ENCODE measurements at places on chromosomes 12 and 14.

DNA sequence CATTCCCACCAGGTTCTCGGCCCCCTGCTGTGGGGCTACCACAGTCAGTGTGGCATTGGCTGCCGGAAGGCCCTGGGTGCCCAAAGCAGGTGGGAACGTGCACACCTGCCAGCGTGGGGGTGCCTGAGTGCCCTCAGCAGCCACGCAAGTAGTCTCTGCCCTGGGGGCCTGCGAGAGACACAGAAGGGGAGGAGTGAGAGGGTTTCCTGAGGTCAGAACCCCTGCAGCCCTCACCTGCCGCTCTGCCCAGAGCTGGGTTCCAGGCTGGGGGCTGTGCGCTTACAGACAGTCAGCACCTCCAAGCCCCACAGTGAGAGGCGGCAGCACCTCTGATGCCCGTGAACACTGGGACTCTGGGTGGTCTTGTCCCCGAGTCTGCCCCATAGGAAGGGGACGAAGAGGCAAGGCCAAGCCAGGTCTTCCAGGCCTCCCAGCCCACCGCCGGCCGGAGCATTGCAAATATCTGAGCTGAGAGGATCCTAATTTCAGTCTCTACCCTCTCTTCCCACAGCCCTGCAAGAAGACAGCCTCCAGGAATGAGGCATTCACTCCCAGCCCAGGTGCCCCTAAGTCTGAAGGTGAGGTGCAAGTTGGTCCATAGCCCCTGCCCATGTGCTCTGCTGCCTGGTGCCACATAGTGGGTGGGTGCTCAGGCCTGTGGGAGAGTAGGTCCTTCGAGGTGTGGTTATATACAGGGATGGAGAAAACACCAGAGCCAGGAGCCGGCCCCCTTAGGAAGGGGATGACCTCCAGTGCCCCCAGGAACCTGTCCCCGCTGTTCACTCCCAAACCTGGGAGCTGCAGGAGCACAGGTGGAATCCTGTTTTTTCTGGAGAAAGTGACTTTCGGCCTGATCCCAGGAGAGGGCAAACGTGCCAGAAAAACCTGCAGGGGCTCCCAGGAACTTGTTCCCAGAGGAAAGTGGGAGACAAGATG is 291.1 kb upstream of the RTL1 start:
- no peak for DNase-seq

- DNase-seq: peak; percentile 16
Observed at GRCh38 chr14:103871596-103872480, 24.5 kb upstream of the PPP1R13B start.

DNA sequence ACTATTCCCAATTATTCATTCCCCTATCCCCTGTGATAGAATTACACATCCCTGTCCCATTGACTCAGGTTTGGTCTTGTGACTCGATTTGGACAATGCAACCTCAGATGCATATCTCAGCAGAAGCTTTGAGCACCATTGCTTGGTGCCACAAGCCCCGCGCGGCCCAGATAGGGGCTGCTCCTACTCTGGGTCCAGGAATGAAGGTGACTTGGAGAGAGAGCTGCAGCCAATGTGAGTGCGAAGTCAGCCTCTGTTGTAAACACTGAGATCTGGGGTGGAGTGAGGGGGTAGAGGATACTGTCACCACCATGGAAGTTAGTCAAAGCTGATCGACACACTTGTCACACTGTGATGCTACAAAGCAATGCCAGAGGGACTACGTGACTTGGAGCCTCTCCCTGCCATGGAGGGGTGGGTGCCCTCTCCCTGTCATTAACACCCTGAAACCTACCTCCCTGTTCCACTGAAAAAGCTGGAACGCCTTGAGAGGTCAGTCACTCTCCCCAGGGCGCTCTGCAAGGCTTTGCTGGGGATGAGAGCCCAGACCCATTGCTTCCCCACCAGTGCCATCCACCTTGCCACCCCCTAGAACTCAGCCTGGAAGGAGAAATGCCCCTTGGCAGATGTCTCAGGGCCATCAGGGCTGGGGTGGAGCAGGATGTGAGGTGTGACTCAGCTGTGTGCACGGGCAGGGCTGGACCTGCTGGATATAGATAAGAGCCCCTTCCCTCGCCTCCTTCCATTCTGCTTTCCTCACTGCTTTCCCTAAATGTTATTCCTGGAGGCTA is 6.6 kb upstream of the PLEK2 start:
- no peak for DNase-seq

- peak; percentile 8 for DNase-seq
Observed at GRCh38 chr12:91326058-91327027, 143.7 kb upstream of the DCN start.

GRCh38 chr14:57268161-57269069 is at the start of the genes AP5M1 and EXOC5:
Gene AP5M1 (plus strand): TSS chr14:57268971. CDS start chr14:57269315, 344 bp downstream.
Gene EXOC5 (minus strand): TSS chr14:57268905. CDS start chr14:57268648, 257 bp downstream.
- DNase-seq: peak; percentile 89

- no peak for DNase-seq
Observed at GRCh38 chr12:8664228-8664913, 1.7 kb upstream of the MFAP5 start.

DNA sequence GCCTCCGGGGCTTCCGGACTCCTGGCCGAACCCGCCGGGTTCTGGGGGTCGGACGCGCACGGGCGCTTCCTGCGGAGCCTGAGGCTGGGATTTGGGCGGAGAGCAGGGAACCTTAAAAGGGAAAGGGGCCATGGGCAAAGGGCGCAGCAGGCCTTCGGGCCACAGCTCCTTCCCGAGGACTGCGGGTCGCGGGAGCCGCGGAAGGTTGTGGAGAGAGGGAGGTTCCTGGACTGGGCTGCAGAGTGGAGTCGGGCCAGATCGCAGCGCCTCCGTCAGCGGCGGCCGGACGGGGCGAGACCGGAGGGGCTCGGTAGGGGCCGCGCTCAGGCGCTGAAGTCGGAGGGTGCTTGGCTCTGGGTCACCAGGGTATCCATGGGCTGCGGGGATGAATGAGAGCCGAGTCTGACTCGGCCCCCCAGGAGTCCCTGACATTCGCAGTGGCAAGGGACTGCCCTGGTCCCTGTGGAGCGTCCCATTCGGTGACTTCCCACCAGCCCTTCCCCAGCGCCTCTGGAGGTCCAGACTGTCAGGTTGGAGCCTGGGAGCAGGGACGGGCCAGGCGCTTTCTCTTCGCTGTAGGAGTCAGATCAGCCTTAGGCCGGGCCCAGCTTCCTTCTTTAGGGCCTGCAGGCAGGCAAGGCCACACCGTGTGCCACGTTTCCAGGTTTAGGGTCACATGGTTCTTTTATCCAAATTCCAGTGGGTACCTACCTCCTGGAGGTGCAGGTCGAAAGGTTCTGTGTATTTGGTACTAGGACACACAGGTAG is 938 bp upstream of the SLC25A29 start:
- no peak for DNase-seq

GRCh38 chr14:39946807-39947206 is 514.6 kb upstream of the FBXO33 start:
- DNase-seq: no peak

GRCh38 chr12:115710104-115710564 is 567.4 kb downstream of the MED13L start:
- no peak for DNase-seq

DNA sequence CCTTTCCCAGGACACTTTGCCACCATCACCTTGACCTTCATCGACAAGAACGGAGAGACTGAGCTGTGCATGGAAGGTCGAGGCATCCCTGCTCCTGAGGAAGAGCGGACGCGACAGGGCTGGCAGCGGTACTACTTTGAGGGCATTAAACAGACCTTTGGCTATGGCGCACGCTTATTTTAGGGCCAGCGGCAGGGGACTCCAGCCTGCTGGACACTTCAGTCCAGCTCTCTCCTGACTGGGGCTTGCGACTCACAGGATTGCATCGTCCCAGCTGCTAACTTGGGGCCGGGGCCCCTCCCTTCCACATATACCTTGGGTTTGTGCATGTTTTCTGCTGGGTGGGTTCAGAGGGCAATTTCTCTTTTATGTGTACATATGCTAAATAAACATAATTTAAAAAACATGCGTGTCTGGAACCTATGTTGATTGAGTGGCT is 11.2 kb downstream of the AHSA1 start:
- DNase-seq: no peak

GRCh38 chr14:75907756-75908359 is 73.9 kb downstream of the TGFB3 start:
- no peak for DNase-seq

- peak; percentile 27 for DNase-seq
Observed at GRCh38 chr14:44897845-44898151, 63.9 kb downstream of the KLHL28 start.

- DNase-seq: no peak
Observed at GRCh38 chr12:112126911-112127310, 1.6 kb downstream of the TRAFD1 start.

DNA sequence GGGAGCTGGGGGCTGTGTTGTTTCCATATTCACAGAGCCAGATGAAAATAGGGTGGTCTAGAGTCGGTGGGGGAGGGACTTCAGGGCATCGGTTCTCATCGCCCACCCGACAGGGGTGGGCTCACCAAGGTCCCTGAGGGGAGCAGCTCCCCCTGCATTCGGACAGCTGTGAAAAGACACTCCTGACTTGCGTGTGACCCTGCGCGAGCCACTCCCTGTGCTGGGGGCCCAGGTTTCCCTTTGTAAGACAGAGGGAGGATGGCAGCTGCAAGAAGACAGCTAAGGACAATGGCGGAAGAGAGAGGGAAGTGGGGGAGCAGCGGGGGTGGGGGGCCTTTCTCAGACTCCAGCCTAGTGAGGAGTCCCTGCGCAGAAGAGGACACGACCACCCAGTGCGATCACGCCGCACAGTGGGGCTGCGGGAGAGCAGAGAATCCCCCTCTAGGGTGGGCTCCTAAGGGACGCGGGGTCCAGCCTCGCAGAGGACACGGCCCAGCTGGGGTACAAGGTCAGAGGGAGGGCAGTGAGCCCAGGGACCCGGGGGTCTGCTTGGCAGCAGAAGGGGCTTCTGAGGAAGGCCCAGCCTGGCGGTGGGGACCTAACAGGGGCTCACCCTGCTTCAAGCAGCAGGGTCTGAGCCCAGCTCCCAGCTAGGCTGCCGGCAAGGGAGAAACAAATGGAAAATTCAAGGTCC is 326.9 kb upstream of the DIO3 start:
- DNase-seq: no peak

GRCh38 chr14:25412998-25413397 is 363.1 kb upstream of the STXBP6 start:
- no peak for DNase-seq

DNA sequence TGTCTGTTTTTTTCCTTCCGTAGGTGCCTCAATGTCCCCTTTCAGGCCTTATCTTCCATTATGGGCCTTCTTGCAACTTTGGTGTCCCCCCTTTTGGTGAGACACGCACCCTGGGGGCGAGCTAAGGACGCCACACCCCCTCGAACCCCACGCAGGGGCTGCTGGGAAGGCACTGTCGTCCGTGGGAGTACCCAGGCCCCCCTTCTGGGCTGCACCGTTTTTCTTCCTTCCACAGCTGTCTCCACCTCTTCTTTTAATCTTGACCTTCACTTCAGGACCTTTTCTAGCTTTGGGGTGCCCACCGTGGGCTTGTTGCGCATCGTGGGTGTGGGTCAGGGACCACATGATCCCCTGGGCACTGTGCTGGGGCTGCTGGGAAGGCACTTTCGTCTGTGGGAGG is 271.8 kb downstream of the ALG10 start:
- DNase-seq: no peak

- no peak for DNase-seq
Observed at GRCh38 chr12:93427779-93428564, 13.8 kb downstream of the UBE2N start.

DNA sequence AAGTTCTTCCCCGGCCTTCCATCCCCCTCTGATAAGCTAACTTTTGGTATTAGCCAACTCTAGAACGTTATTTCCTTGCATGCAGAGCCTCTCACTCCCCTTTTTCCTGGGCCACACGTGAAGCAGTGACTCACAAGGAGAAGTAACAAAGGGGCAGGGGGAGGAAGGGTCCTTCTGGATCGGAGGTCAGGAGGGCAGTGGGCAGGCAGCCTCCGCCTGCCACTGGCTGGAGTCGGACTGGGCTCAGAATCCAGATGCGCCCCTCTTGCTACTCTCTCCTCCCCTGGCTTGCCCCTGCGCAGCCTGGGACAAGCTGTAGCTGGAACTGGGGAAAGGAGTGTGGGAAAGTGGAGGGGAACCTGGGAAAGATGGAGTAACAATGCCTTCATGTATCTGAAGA is 55.0 kb downstream of the TPCN1 start:
- no peak for DNase-seq

GRCh38 chr12:97167598-97167997 is 260.5 kb downstream of the NEDD1 start:
- DNase-seq: no peak

DNA sequence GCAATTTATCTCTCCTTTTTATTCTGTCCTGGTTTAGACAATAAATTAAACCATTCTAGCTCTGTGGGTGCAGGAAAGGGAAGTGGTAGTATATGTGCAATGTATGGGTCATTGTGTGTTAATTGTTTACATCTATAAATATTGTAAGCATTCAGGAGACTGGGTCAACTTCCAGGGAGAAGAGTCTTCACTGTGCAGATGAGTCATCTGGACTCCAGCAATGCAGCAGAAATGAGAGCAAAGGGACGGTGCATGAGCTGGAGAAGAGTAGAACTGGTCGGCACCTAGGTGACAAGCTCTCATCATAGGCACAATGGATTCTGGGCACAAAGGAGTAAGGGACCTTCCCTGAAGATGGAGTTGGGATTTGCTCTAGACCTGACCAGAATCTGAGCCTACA is 211.1 kb upstream of the DAAM1 start:
- no peak for DNase-seq

- no peak for DNase-seq
Observed at GRCh38 chr14:98162856-98163805, 1108.9 kb downstream of the BCL11B start.

- no peak for DNase-seq
Observed at GRCh38 chr12:88538697-88539096, 41.6 kb downstream of the KITLG start.

DNA sequence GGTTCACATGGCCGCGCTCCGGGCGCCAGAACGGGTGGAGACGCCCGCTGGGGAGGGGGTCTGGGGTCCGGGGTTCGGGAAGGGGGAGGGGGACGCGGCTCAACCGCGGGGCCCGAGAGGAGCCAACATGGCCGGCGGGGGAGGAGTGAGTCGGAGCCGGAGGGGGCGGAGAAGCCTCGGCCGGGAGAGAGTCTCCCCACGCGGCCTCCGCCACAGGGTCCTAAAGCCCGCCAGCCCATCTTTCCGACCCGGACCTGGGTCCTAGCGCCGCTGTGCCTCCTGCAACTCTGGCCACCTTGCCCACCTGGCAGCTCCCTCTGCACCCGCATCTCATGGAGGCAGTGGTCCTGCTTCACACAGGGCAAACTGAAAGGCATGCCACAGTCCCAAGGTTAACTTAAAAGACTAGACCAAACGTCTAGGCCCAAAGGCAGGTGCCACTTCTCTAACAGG is at the start of gene BAZ2A:
BAZ2A (minus strand) TSS at position 147 of the 453 bp plus-strand sequence. CDS start 12,796 bp downstream, outside the sequence.
- no peak for DNase-seq

DNA sequence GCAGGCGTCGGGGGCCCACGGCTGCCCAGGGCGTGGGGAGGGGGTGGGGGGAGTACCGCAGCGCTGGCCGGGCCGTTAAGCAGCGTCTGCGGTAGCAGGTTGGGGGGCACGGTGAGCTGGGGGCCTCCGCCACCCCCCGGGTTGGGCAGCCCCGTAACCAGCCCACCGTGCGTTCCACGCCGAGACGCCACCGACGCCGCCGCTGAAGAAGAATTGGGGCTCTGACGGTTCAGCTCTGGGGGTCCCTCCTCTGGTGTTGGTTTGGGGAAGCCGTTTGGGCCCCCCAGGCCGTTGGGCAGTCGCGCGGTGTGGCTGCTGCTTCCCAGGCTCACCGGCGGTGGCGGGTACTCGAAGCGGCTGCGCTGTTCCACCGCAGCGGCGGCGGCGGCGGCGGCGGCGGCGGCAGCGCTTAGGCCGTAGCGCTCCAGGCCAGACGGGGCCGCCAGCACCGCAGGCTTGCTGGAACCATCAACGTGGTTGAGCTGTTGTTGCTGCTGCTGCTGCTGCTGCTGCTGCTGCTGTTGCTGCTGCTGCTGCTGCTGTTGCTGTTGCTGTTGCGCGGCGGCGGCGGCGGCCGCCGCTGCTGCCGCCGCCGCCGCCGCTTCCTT is 1.5 kb downstream of the IRF2BPL start:
- no peak for DNase-seq
